ENCODE measurements at places on chromosomes 6 and 20. TPM values are rescaled to one million over a fixed set of nuclear protein-coding genes. Genes with fewer than 3 reads are reported as not detected.

The TCP11 gene
- total RNA-seq: not detected

The GATA5 gene
- not detected for total RNA-seq

DNA sequence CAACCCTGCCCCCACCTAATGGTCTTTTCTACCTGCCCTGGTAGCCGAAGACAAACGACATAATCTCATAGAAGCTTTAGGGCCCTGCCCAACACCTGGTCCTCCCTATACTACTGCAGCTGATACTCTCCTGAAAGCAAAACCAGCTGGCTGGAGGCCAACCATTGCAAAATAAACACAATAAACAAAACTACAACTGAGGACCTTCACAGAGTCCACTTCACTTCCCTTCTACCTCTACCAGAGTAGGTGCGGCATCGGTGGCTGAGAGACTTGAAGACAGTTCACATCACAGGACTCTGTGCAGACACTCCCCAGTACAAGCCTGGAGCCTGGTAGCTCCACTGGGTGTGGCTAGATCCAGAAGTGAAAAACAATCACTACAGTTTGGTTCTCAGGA is 476.2 kb downstream of the MMUT start:
- DNase-seq: no peak

- DNase-seq: no peak
Observed at GRCh38 chr20:46634528-46634927, 16.7 kb downstream of the SLC13A3 start.

GRCh38 chr6:53095716-53096115 is 30.5 kb downstream of the FBXO9 start:
- DNase-seq: no peak

The CGA gene
- total RNA-seq: not detected

DNA sequence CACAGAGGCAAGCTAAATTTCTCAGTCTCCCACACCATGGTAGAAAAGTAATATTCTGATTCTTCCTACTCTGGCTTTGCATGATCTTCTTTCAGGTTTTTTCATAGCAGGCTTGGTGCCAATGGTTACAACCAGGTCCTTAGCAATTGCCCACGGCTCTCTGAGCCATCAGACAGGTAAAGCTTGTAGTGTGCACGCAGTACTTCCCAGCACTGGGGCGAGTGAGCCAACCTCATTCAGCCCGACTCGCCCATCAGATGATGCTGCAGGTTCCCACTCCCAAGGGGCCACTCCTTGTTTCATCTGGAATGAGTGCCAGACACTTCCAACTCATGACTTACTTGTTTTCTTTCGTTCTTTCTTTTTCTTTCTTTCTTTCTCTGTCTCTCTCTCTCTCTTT is 78.3 kb downstream of the PERP start:
- DNase-seq: no peak

The BMP5 gene
- total RNA-seq: not detected

The ARFGEF3 gene
- 0.50 TPM for total RNA-seq

- DNase-seq: peak; percentile 66
Observed at GRCh38 chr6:109690373-109690736, 647 bp downstream of the AK9 start.

DNA sequence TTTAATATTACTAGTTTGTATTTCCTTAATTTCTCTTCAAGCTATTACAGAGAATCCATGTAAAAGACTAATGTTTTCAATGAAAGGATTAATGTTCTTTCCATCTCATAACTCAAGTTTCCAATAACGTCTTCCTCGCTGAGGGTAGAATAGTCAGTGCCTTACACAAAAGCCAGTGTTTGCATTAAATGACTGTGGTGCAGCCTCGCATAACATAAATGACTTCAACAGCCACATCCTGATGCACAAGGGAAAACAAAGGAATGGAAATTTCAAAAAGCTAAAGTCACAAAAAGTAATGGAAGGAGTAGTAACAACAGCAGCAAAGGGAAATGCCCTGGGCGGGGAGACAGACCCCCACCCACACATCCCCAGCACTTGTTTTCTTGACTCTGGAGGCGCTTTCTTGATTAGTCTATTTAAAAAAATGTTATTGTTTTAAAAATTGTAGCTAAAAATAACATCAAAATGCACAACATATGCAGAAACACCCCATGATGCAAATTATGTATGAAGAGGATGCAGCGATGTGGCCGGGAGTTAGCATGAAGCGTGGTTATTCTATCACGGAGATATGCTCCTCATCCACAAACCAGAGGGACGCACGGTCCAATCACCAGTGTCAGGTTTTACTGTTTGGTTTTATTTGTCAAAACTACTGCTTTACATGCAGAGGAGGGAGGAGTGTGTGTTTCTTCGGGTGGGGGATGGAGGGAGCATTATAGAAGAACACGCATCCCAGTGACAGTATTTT is 228.6 kb downstream of the GMPR start:
- DNase-seq: no peak

DNA sequence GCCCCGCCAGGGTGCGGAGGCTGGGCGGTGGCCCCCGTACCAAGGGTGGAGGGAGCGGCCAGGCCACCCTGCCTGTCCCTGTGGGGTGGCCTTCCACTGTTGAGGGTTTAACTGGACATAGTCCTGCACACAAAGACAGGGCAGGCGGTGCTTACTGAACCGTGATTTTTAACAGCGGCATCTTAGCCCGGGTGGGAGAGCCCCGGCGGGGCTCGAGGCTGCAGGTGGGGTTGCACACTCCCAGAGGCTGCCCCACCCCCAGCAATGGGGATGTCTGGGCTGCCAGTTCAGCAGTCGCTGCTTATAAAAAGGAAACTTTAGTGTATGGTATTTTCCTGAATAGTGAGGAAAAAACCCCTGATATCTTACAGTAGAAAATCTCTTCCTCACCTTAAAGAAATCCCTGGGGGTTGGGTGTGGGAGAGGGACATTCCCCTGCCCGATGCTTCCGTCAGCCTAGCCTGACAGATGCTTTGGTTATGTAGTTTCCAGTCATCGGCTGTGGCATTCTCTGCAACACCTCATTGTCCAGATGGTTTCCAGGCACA is 79.4 kb downstream of the IRF4 start:
- DNase-seq: no peak

DNA sequence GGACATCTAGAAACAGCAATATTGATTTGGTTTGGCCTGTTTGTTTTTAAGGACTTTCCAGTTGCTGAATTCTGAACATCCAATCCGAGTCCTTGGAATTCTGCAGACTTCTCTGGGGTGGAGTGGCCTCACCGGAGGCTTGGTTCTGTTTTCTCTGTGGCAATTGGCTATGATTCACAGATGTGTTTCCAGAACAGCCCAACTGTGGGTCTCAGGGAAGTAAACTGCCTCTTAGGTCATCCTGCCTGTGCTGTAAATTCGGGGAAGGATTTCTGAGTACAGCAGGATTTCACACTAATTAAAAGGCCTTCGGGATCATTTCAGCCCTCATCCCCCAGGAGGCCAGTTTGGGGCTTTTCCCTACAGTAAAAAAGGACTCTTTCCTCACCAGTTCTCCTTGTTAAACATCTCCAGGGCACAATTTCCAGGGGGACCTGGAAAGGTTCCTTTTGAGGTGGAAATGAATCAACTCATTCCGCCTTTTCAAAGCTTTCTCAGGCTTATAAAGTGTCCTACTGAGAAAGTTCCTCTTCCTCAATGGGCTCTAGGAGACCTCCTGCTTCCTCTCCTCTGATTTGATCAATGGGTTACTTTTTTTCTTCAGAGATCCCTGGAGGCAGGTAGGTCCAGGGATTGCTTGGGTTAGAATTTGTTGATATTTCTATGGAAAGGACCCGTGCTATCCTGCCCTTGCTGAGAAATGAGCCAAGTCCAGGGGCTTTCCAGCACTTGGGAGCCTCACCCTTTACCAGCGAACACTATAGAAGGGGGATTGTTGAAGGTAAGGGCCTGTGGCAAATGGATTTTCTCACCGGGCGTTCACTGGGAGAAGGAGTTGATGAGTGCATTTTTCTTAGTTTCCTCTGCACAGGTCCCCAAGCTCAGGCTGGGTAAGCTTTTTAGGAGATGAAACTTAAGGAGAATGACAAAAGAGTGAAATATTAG is 114.6 kb downstream of the CLIC5 start:
- DNase-seq: no peak

The MOG gene
- not detected for total RNA-seq

The NKX2-2 gene
- not detected for total RNA-seq

DNA sequence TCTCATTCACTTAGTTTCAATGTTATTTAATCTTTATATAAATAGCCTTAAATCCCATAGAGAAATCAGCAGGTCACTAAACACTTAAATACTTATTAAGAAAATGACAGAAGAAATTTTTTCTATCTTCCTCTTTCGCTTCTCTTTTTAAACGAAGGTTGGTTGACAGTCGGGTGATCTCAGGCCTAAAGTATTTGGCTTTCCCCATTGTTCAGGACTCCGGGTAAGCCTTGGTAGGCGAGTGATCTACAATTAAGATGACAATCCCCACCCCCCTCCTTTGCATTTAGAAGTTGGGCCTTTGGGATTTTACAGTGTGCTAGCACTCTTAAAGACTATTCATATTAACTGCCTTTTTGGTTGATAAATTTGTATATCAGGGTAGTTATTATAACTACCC is 19.7 kb upstream of the UTRN start:
- no peak for DNase-seq

The BTNL2 gene
- not detected for total RNA-seq

GRCh38 chr20:38806855-38807655 is 1.6 kb downstream of the PPP1R16B start:
- peak; percentile 38 for DNase-seq

The PPP1R3G gene
- total RNA-seq: 0.10 TPM

GRCh38 chr6:30847421-30847970 is 36.8 kb upstream of the DDR1 start:
- no peak for DNase-seq

The RSPO3 gene
- total RNA-seq: not detected

DNA sequence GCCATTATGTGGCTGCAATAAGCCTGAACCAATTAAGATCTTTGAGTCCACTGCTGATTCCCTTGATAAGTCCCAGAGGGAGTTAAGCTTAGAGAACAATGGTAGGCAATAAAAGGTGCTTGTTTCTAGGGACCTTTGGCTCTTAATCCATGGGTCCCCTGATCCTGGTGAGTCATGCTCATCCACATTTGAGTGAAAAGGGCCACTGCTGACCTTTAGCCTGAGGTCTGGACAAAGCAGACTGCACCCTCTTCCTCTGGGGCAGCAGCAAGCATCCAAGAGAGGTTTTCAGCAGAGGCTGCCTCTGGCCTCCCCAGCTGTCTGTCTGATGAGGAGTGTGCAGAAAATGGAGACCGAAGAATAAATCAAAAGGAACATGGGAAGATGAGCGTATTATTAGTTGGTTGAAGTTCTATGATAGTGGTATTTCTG is 16.1 kb upstream of the SCGN start:
- no peak for DNase-seq

- no peak for DNase-seq
Observed at GRCh38 chr6:108464418-108465097, 96.2 kb upstream of the FOXO3 start.

The EEF1E1 gene
- total RNA-seq: 30.0 TPM

- DNase-seq: no peak
Observed at GRCh38 chr6:28816339-28816908, 107.4 kb downstream of the TRIM27 start.

DNA sequence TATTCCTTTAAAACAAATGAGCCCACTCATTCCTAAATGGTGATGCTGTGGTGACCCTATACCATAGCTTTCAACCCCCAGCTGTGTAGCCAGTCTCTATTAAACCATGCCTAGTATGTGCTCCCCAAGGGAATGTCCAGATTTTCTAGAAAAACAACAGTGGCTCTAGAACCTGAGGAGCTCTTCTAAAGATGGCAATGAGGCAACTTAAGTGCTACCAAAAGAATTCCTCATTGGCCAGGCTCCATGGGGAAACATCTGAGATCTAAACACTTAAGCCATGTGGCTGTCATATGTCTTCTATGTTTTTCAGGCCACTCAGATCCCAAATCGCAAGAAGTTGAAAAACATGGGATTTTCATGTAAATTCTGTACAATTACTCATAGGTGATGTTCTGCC is 191.0 kb downstream of the TPBG start:
- no peak for DNase-seq

The MBOAT1 gene
- 27.1 TPM for total RNA-seq

The FAM209B gene
- total RNA-seq: 0.91 TPM

The CAGE1 gene
- total RNA-seq: 0.08 TPM

- DNase-seq: no peak
Observed at GRCh38 chr20:17699931-17700351, at the start of gene BANF2. BANF2 (plus strand) TSS chr20:17699966; CDS start chr20:17725026, 25,060 bp downstream.

GRCh38 chr6:78502386-78502887 is 364.9 kb upstream of the IRAK1BP1 start:
- no peak for DNase-seq

DNA sequence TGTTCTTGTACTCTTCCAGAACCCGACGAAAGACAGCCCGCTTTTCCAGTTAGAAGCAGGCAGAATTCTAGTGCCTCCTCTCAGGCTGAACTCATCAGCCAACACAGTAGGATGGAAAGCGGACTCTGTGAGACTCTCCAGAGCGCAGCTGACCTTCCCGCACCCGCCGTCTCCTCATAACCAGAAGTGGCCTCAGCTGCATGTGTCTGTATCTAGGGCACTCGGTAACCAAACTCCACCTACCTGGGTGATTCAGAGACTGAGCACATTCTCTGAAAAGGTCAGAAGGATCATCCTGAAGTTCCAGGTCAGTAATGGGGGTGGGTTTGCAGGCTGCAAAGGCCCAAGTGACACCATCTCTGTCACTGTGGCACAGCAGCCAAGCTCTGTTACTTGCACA is 66.7 kb upstream of the NFATC2 start:
- DNase-seq: no peak

- no peak for DNase-seq
Observed at GRCh38 chr6:84667252-84668213, 96.9 kb downstream of the TBX18 start.

DNA sequence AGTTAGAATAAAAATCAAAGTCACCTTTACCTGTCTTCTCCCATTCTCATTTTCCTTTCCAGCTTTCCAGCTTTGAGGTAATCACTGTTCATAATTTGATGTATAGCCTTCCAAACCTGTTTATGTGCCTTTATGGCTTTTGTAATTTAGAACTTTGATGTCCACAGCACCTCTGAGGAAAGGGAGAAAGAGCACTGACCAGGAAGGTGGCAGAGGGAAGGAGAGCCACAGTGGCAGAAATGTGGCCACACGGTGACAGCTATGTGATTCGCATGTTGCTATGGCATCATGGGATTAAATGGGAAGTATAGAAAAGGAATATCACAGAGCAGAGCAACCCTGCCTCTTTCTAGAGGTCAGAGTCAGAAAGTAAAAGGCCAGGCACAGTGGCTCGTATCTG is 51.7 kb upstream of the PLCG1 start:
- DNase-seq: no peak

GRCh38 chr20:59787538-59787890 is 145.9 kb downstream of the SYCP2 start:
- no peak for DNase-seq

The SNAP25 gene
- 0.23 TPM for total RNA-seq

GRCh38 chr6:15882915-15883314 is 220.1 kb upstream of the DTNBP1 start:
- no peak for DNase-seq

GRCh38 chr6:91566467-91566866 is 979.6 kb upstream of the MAP3K7 start:
- no peak for DNase-seq

The TTLL9 gene
- total RNA-seq: not detected

The CALHM6 gene
- total RNA-seq: 13.1 TPM
